Aorta (tissue), 5 donors: ENCODE measurements at places on chromosomes 1 and 21.

- DNase-seq = no peak
Measured at GRCh38 chr1:47759936-47760629, 237.1 kb downstream of the TRABD2B start.

- no peak for DNase-seq
Measured at GRCh38 chr1:71101839-71102376, 21.1 kb upstream of the ZRANB2 start.

DNA sequence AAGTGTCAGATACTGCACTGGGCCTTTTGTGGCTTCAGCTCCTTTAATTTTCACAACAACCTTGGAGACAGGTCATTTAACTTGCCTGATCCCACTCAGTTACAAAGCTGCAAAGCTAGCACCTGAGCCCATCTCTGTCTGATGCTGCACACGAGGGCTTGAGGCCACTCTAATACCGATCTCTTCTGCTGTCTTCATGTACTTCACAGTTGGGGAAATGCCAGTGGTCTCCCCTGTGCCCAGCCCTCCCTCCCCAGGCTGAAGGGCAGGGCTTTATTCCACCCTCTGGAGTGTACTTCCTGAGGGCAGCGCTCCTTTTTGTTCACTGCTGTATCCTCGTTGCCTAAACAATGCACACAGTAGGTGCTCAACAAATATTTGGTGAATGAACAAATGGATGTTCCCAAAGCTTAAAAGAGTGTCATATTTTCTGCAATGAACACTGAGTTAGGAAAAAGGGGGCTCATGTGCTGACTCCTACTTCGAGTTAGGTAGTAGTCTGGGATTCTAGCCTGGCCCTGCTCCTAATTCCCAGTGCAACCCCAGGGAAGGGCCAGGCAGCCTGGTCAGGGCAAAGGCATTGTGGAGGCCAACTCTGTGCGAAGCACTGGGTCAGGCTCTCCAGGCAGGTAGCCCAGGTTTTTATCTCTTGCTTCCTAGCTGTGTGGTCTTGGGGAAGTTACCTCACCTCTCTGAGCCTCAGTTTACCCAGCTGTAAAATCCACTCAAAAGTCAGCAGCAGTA, 1.1 kb downstream of the TMCO4 start:
- no peak for DNase-seq

DNA sequence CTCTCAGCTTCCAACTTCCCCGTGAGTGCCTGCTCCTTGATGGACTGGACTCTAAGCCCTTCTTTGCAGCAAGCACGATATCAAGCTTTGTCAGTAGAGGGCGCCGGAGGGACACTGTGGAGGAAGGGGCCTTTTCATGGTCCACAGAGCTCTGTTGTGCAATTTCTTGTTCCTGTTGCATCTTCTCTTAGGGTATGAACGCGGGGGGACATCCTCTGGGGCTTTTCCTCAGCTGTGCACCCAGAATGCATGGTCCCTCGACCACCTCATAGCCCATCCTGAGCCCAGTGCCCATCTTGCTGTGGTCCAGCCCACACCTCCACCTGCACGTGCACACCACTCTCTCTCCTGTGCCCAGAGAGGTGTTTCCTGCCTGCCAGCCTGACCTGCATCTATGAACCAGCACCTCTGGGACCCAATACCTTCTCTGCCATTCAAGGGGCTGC, 556.8 kb downstream of the PTPRU start:
- peak; percentile 91 for DNase-seq

- no peak for DNase-seq
Measured at GRCh38 chr1:17669866-17670451, 85.2 kb upstream of the ACTL8 start.

- DNase-seq = no peak
Measured at GRCh38 chr21:28832013-28832714, 160.5 kb downstream of the LTN1 start.

- no peak for DNase-seq
Measured at GRCh38 chr1:209249785-209250440, 333.6 kb upstream of the CAMK1G start.

DNA sequence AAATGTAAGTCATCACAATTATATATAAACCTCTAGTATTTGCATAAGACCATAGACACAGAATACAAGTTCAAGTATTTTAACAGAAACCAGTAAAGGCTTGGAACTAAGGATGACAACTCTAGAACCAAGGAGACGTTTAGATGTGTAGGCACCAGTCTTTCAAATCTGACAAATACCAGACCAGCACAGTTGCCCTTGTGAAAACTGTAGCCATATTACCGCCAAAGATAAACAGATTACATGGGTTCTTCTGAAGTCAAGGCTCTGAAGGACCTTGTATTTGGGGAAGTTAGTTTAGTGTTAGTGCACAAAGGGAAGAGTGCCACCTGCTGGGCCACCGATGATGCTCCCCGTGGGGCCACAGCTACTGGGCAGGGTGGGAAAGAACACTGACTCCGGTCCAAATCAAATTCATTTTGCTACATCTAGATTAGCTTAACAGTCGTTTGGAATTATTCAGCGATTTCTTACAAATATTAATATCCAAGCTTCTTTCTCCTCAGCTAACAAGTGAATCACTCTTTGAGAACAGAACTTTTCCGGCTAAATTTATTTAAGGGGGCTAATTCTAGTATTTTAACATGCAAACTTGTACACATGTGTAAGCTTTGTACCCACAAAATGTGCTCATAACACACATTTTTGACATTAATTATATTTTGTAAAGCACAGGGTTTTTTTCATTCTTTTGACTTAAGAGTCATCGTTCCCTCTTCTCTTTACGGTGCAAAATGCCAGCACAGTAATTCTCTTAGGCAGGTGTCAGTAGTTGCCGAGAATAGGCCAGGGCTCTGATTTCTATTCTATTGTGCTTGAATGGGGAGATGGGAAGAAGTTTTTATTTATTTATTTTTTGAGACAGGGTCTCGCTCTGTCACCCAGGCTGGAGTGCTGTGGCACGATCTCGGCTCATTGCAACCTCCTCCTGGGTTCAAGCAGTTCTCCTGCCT, 8.0 kb upstream of the NIBAN1 start:
- peak; percentile 84 for DNase-seq

- DNase-seq = no peak
Measured at GRCh38 chr1:224698015-224698451, 81.9 kb downstream of the CNIH3 start.

GRCh38 chr1:11781297-11781696, 19.3 kb downstream of the C1orf167 start:
- DNase-seq = no peak

DNA sequence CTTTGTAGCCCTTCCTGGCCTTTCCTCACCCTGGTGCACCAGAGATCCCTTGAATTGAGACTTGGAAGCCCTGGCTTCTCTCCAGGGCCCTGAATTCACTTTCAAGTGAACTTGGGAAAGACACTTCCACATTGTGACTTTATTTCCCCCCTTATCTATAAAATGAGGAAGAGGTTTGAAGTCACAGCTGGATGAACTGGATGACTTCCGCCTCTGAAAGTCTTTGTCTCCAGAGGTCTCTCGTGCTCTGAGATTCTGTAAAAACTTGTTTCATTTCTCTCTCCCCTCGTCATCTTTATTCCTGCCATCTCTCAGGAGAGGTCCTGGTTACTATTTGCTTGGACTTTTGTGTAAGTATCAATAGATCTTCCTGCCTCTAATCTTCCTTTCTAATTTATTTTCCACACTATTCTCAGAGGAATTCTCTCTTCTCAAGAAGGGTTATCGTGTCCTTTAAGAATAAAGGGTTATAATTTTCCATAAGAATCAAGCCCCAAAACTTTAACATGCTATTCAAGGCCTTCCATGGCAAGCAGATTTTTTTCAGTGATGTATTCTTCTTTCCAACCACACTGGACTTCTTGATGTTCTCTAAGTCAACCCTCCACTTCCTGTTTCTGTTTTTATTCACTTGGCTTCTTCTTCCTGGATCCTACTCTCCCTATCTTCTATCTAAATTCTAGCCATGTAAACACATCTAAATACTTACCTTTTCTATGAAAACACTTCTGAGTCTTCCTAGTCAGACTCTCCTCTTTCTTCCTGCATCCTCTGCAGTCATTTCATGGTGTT, 6.5 kb upstream of the RPTN start:
- DNase-seq = no peak

GRCh38 chr1:35097224-35097623, 18.0 kb downstream of the ZMYM1 start:
- DNase-seq = no peak

- no peak for DNase-seq
Measured at GRCh38 chr1:22816067-22816775, 105.6 kb downstream of the EPHB2 start.

DNA sequence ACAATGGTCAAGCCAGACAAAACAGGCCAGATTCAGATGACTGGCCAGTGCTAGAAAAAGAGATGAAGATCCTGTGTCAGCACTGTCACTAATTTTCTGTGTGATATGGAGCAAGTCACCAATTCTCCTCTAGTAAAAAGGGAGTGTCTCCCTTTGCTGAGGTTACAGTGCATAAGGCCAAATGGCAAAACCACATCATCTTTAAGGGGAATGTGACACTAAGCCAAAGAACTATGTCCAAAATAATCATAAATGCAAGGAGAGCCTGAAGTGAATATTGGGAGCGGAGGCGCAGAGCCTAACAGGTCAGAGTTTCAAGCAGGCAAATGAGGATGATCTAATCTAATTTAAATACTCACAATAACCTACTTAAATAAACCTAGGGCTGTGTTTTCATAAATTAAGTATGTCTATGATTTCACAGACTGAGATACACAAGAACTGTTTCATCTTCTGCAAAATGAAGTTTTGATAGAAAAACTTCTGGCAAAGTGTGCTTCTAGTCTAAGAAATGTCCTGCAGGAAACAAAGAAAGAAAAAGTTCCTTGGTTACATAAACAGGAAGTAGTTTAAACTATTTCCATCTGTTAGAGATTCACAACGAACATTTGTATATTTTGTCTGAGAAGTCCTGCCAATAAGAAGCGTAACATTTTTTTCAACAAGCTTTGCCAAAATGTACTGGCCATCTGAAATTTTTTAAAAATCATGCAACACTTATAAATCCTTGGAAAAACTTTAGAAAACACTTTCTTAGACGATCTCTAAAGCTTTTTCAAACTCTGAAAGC, 290.2 kb downstream of the LRRC40 start:
- DNase-seq = no peak

- no peak for DNase-seq
Measured at GRCh38 chr1:101365186-101365585, 128.4 kb downstream of the S1PR1 start.

DNA sequence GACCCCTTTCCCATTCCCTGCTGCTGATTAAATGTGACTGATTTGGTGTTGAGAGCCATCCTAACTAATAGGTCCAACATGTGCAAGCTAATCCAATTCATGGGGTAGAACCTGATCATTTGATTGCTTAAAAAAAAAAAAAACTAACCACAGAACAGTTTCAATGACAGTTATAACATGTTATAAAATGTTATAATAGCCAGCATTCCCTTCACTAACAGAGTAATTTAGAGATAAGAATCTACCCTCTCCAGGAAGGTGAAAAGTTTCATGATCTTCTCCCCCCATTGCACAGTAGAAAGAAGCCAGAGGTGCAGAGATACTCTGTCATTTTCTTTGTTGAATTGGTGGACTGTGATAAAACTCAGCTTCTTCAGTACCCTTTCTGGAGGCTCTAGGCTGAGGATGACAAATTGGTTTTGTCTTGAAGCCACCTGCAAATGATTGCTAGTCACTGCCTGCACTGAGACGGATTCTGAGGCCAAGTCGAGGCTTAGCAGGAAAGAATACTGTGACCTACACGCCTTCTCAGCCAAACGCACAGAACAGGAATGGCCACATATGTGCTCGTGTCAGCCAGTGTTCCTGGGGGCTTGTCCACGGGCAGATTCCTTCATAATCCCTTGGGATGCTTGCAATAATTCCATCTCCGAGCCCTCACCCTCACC, 215.7 kb upstream of the IRF2BP2 start:
- DNase-seq = no peak

DNA sequence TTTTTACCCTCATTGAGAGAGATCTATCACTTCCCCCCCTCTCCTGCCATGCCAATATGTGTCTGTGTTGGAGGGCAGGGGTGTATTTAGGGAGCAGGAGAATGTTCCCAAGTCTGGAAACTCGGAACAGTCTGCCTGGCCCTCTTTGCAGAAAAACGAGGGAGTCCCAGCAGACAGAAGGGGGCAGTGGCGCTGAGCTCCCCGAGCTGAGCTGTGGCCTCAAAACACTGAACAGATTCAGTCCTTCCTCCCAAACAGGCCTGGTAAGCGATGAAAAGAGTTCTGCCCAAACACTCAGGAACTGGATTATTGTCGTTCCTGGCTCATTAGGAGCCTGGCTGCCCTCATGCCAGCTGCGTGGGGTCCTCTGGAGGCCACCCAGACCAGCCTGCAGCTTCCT, 981 bp downstream of the CLDN14 start:
- no peak for DNase-seq

DNA sequence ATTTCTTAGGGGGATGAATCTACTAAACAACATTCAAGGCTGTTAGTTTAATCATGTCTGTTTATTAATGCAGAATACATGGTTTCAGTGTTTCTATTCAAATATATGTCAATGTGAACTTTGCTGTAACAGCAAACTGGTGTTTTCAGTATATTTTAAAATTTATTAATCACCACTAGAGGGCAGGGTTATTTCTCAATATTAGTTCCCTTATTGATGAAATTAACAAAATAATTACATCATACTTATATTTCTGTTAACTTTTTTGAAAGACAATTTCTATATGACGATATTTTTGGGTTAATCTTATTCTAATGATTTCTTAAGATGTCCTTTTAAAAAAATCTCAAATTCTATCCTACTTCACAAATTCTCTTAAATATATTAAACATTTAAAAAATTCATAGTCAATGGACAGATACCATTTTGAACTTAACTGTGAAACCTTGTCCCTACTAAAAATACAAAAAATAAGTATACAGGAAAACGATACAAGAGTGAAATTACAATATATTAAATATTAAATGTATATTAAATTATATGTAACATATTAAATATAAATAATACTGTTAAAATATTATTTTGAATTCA, 1034.1 kb upstream of the PRMT6 start:
- DNase-seq = no peak

DNA sequence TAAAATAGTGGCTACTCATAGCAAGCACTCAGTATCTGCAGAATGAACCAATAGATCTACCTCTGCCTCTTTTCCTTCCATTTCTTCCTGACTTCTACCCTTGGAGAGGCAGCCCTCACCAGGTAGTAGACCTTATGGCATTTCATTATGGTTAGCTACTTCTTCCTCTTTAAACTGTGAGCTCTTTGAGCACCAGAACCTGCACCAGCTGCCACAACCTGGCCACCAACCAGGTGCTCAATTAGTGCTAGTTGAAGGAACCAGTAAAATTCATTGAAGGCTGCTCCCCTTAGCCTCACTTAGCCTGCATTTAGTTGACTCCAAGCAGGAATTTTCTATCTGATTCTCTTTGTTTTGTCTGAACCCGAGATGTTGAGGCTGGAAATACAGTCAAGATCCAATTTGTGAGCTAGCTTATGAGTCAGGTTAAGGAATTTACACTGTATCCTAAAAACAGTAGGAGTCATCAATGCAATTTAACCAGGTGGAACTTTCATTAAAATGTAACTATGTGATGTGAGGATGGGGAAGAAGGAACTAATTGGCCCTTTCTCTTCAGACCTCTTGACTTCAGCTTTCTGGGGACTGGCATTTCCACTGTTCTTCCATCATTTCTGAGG, 81.5 kb upstream of the UBE2U start:
- DNase-seq = no peak

GRCh38 chr1:26705788-26706311, 10.0 kb downstream of the ARID1A start:
- DNase-seq = no peak
